ENCODE measurements at places on chromosomes 12 and 14.

GRCh38 chr12:11861864-11862600 is 208.7 kb upstream of the BCL2L14 start:
- no peak for DNase-seq

DNA sequence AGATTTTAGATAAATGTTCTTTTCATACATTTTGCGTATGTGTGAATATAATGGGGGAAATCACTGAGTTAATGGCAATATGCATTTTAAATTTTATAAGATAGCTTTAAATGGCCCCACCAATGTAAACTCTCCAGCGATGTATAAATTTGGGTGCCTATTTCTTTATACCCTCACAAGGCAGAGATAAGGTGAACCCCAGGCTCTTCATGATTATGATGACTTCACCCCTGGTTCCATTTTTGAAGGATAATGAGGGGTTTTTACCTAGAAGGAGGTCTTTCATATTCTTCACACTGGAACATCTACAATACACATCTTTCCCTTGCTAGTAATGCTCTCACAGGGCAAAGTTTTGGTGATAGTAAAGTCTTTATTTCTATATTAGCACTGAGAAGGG is 35.2 kb downstream of the KLRG1 start:
- DNase-seq, result no peak

GRCh38 chr14:63243646-63244045 is 39.4 kb downstream of the RHOJ start:
- DNase-seq, result no peak

DNA sequence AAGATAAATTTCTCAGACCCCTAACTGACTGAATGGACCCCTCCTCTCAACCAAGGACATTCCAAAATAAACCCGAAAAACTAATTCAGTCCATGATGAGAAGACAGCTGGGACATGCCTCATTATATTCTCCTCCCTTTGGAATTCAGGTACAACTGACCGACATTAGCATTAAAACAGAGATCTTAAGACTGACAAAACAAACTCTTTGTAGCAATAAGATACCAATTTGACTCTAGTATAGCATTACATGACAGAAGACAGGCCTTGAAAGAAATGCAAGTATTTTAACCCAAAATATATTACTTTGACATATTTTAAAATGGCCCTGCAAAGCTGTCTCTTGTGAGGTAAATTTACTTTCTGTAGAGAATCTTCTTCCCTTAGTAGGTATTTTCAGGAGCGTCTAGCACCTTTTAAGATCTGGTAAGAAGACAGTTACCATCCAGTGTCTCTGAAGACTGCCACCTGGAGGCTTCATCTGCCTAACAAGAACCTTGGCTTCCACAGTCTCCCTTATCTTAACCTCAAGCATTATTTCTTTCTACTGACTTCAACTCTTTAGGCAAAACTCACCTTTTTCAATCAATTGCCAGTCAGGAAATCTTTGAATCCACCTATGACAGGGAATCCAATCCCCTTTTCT is 957.5 kb downstream of the SLC6A15 start:
- no peak for DNase-seq

- no peak for DNase-seq
Observed at GRCh38 chr12:127479256-127479655, 787.7 kb upstream of the TMEM132C start.

DNA sequence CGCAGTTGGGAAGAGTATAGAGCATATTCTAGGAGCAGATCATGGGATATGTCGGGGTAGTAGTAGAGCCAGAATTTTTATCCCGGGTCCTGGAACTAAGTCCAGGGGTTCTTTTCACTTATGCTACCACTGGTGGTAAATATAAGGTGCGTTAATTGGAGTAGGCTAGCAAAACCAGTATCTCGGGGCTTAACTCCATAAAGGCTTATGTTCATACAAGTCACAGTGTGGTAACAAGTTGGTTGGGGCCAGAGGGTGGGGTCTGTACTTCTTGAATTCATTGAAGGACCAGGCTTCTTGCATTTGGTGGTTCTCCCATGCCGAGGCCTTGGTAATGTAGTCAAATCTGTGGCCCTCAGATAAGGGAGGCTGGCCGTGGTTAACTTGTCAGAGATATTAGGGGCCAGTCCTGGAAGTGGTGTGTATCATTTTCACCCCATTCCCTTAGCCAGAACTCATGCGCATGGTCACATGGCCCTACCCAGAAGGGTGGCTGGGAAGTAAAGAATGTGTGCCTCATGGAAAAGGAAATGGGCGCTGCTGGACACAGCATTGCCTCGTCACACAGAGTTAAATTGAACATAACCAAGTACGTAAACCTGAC is 1.5 kb upstream of the ZNF641 start:
- no peak for DNase-seq

GRCh38 chr12:106091446-106091820 is 47.3 kb downstream of the NUAK1 start:
- DNase-seq, result no peak
